ENCODE measurements at places on chromosomes 11 and 22. TPM values are rescaled to one million over a fixed set of nuclear protein-coding genes. Genes with fewer than 3 reads are reported as not detected.

DNA sequence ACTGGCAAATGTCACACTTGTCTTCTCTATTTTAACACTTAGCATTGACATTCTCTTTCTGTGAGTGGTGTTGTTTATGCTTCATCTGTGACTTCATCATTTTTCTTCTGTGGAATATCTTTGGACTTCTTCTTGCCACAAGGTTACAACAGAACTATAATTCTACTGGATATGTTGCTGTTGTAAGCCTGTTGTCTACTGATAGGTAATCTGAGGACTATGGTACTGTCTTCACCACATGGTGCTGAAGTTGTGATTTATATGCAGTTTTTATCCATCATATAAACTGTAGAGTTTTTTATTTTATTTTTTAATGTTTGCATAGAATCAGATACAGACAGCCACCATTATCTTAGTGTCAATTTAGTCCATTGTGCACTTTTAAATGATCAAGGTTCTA, 622.2 kb upstream of the CNTN5 start:
- no peak for DNase-seq

Gene CRACR2B
- 55.9 TPM for total RNA-seq

DNA sequence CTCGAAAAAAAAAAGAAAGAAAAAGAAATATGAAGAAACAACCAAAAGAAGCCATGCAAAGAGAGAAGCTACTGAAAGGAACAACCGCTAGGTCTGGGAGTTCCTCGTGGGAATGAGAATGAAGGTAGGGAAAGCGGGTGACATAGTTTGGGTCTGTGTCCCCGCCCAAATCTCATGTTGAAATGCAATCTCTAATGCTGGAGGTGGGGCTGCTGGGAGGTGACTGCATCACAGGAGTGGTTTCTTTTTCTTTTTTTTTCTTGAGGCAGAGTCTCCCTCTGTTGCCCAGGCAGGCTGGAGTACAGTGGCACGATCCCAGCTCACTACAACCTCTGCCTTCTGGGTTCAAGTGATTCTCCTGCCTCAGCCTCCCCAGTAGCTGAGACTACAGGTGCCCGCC, 9.7 kb upstream of the TXN2 start:
- DNase-seq, result no peak

Gene ISX
- not detected for total RNA-seq

Gene AIFM3
- total RNA-seq, result 2.6 TPM

- DNase-seq, result peak; percentile 86
These were observed 3.3 kb upstream of the GRK2 start for GRCh38 chr11:67262731-67263675.

DNA sequence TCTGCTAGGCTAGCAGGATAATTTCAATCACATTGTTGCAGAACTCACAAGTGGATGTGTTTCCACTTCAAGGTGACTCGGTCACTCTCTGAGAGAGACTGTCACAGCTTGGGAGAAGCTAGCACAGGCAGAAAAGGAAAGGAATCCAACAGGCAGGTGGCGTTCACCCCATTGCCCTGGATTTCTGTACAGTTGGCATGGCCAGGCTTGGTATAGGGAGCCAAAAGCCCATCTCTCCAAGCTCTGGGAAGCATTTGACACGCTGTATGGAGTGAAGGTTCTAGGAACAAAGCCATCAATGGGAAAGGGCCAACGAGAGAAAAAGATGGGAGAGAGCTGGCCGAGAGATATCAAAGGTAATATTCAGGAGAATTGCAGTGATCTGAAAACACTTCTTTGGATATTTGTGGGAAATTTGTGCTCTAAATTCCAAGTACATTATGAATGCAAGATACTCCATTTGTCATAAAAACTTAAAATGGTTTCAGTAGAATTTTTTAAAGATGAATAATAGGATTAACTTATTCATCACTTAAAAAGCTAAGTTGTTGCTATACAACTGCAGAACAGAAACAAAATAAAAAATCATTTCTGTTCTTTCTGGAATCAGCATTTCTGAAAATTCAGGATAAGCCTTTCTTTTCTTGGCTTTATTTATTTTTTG, 223.5 kb upstream of the NTM start:
- no peak for DNase-seq

DNA sequence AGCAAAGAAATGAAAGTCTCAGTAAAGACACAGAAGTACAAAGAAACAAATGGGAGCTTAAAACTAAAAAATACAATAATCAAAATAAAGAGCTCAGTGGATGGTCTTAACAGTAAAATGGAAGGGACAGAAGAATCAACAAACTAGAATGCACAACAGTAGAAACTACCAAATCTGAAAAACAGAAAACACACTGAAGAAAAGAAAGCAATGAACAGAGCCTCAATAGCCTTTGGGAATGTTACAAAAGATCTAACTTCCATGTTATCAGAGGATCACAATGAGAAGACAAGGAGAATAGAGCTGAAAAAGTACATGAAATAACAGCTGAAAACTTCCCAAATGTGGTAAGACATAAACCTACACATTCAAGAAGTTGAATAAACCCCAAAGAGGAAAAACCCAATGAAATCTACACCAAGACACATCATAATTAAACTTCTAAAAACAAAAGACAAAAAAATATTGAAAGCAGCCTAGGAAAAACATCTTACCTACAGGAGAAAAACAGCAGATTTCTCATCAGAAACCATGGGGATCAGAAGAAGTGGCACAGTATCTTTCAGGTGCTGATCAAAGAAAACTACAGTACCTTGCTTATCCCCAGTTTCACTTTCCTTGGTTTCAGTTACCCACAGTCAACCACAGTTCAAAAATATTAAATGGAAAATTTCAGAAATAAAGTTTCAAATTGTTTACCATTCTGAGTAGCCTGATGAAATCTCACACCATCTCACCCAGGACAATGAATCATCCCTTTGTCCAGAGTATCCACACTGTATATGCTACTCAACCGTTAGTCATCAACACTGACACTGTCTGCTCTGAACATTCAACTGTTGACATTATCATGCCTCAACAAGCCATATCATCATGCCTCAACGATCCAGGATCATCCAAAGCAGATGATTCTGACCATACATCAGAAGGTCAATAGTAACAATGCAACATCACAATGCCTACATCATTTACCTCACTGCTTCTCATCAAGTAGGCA, 22.2 kb downstream of the RRAS2 start:
- no peak for DNase-seq

- no peak for DNase-seq
These were observed 1.7 kb downstream of the TOM1 start for GRCh38 chr22:35301372-35301874.

DNA sequence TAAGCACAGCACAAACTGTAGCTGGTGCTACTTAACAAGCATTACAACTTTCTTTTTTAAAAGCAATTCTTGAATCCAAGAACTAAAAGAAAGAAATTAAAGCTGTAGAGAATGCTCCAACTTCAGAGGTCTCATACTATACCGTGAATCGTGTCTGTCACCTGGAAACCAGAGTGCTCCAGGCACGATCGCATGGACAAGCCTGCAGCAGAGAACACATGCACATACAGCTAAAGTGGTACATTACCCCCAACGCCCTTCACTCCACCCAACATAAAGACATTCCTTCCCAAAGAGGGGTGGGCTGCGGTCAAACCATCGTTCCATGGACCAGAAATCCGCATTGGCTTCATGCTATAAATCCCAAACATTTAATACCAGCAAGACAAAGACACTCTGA, 31.5 kb downstream of the CHKA start:
- no peak for DNase-seq

Gene CDCA5
- total RNA-seq, result 80.6 TPM

DNA sequence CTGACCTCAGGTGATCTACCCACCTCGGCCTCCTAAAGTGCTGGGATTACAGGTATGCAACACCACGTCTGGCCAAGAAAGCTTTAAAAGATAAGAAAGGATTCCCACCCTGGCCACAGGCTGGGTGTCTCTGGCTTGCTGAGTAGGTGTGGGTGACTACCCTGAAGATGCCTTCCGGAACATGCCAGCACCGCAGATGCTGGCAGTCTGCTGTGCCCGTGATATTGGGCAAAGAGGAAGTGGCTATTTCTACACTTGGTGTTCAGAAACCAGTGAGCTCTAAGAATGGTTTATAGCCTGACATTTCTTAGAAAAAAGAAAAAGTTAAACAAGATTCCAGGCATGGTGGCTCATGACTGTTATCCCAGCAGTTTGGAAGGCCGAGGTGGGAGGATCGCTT, 6.1 kb downstream of the MRPL11 start:
- DNase-seq, result no peak

GRCh38 chr11:69362315-69362714, 68.4 kb downstream of the MYEOV start:
- DNase-seq, result no peak

- DNase-seq, result no peak
These were observed 16.7 kb upstream of the ACR start for GRCh38 chr22:50721257-50721844.

DNA sequence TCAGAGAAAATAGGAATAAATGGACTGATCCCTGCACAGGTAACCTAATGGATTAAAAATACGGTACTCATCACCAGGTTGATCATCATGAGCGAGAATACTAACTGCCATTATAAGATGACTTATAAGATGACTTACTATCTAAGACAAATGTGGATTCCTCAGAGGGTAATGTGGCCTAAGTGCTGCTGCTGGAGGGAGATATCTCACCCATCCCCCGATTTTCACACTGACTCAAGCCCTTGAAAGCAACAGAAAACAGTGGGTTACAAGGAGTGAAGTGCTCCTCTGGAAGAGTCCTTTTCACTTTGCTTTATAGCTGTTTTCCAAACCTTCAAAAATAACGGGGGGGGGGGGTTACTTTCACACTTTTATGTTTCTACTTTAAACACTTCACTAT, 920 bp downstream of the TMEM218 start:
- no peak for DNase-seq

GRCh38 chr11:47854667-47855066, 6.5 kb upstream of the NUP160 start:
- DNase-seq, result no peak

GRCh38 chr22:45262195-45262930, 21.7 kb upstream of the KIAA0930 start:
- DNase-seq, result no peak

DNA sequence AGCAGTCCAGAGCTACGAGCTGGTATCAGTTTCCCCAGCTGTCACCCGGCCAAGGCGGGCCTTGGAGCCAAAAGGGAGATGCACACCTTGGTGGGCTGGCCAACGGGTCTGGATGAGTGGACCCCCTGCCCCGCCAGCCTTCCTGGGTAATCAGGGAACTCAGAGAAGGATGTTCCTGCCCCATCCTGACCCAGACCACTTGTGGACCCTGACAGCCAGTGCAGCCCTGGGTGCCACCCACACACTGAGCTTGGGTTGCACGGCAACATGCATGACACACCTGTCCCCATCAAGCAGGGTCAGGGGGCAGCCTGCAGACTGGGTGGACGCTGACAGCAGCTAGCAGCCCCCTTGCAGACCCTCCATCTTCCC, 8.6 kb downstream of the SLC25A1 start:
- no peak for DNase-seq

- DNase-seq, result no peak
These were observed 5.5 kb downstream of the PYGM start for GRCh38 chr11:64754124-64754918.

Gene SYT8
- total RNA-seq, result not detected

- no peak for DNase-seq
These were observed 42.5 kb upstream of the SLC5A12 start for GRCh38 chr11:26764315-26764714.

Gene TMEM25
- 19.1 TPM for total RNA-seq

DNA sequence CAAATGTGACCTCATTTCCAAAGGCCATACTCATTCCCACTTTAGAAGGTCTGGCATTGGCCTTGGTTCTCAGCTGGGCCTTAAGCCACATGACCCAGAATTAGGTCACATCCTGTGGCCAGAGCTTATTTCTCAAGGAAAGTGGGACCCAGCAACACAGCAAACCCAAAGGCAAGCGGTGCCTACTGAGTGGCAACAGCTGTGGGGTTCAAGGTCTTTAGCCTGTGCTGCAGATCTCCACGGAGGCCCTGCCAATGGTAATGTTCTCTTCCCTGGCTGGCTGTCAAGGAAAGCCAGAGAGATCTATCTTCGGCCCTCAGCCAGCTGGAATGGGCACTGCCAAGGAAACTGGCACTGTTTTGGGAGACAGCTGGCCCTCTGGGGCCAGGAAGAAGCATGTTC, 41.5 kb upstream of the TP53I11 start:
- DNase-seq, result no peak

GRCh38 chr11:117843666-117844484, 19.3 kb upstream of the FXYD2 start:
- DNase-seq, result peak; percentile 84

DNA sequence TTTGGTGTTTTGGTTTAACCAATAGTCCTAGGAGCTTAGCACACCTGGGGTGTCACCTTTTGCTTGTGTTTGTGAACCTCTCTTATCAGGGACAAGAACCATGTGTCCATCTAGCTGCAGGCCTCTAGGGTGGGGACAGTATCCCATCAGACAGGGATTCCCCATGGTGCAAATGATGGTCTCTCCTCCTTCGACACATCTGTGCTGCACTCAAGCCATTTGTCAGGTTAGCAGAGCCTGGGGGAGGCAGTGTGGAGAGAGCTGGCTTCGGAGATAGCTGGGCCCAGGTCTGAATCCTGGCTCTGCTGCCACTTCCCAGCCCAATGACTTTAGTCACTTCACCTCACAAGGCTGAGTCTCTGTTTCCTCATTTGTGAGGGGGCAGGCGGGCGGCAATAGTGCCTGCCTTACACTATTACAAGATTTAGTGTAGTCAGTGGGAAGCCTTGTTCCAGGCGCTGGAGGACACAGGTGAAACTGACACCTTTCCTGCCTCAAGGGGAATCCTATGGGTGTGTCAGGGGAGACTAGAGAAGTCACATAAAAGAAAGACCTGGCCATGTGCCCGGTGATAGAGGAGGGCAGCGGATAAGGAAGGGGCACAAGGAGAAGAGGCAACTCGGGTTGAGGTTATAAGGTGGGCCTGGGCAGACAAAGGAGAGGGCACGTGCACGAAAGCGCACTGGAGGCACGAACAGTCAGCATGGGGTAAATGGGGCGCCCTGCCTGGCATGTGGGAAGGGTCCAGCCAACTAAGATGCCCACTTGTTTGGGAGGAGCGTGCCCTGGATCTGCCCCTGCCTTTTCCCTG, 12.6 kb downstream of the KLHL35 start:
- DNase-seq, result no peak

GRCh38 chr22:41368543-41369423, 13.0 kb upstream of the TEF start:
- DNase-seq, result no peak

DNA sequence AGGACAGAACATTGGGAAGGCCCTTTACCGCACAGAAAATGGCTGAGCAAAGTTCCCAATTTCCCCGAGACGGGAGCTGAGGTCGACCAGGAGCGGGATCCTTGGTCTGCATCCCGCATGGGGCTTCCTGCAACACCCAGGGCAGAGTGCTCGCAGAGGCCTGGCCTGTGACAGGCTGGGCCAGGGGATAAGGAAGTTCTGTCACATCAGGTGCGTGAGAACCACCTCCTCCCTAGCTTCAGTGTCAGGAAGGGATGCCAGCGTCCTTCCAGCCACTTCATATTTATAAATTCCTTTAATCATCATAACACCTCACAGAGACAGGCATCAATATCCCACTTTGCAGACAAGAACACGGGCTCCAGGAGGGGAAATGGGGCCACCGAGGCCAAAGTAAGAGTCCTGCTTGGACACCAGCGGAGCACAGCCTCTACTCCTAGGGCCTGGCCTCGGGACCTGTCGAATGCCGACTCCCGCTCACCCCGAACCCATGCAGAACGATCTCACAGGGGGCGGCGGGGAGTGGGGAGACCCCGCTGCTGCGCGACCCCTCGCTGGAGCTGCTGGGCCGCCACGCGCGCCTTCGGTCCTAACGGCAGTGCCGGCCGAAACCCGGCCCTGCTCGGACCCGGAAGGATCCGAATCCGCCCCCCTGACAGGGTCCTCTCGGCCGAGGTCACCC, 532 bp downstream of the BET1L start:
- no peak for DNase-seq

Gene NELL1
- total RNA-seq, result 2.6 TPM

- no peak for DNase-seq
These were observed 2.3 kb downstream of the FRMD8 start for GRCh38 chr11:65388731-65389130.
